ENCODE measurements at places on chromosomes 16 and 17. TPM values are rescaled to one million over a fixed set of nuclear protein-coding genes. Genes with fewer than 3 reads are reported as not detected.

Gene PAGR1
- total RNA-seq = 30.8 TPM

Gene TMED6
- total RNA-seq = 1.2 TPM

Gene TBC1D26
- not detected for total RNA-seq

Gene ZSCAN10
- 0.07 TPM for total RNA-seq

GRCh38 chr16:82178352-82178751, 8.3 kb upstream of the MPHOSPH6 start:
- no peak for DNase-seq
- no peaks in the 10 kb centered on the region for H3K4me1 ChIP-seq
- H3K27ac ChIP-seq = no peak overlapping the region
- H3K27me3 ChIP-seq = peaks cover 60% of the 10 kb centered on the region

DNA sequence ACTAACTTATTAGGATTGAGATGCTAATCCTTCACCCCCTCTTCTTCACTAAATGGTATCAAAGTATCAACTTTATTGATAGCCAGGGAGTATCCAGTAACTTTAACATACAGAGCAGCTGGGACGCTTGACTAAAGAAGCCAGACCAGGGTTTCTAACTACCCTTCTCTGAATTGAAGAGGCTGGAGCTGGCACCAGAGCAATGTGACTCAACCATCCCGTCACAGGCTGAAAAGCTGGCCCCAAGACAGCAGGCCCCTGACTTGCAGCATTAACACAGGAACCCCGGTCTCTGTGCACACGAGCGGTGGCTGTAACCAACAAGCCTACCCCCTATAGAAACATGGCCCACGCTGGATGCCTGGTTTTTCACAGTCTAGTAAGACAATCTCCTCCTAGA, 59.8 kb downstream of the ANKFN1 start:
- no peaks in the 10 kb centered on the region for H3K4me1 ChIP-seq
- no peaks in the 10 kb centered on the region for H3K27me3 ChIP-seq
- no peak for DNase-seq
- no peak overlapping the region for H3K4me3 ChIP-seq
- H3K36me3 ChIP-seq = no peaks in the 10 kb centered on the region
- H3K27ac ChIP-seq = no peak overlapping the region

DNA sequence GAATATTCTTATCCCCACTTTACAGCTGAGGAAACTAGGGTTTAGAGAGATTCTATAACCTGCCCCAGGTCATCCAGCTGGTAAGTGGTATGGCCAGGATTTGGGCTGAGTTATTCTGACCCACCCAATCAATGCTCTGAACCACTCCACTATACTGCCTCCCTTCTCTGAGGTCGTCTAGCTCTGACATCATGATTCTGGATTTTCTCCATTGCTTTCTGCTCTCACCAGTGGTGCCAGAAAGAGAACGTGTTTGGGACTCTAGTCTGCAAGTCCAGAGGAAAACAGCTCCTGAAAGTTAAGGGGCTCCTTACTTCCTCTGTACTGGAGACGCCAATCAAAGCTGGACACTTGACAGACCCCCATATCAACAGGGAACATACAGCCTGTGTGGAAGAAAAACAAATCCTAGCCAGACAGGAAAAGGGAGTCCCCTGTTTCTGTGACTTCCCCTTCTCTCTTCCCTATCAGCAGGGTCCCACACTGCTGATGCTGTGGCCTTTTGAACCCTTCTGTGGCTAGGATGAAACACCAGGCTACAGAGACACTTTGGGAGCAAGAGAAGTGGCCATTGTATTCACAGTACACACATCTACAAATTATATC, 6.0 kb upstream of the EZH1 start:
- H3K27me3 ChIP-seq = peaks cover 55% of the 10 kb centered on the region
- no peak overlapping the region for H3K27ac ChIP-seq
- no peaks in the 10 kb centered on the region for H3K4me1 ChIP-seq
- H3K4me3 ChIP-seq = no peak overlapping the region
- no peak for DNase-seq
- no peaks in the 10 kb centered on the region for H3K36me3 ChIP-seq

- H3K36me3 ChIP-seq = peaks cover 3% of the 10 kb centered on the region
- no peak overlapping the region for H3K4me3 ChIP-seq
- H3K4me1 ChIP-seq = no peaks in the 10 kb centered on the region
- H3K27me3 ChIP-seq = no peaks in the 10 kb centered on the region
- no peak overlapping the region for H3K27ac ChIP-seq
Measured at GRCh38 chr16:4338125-4338582, 13.0 kb downstream of the PAM16 start.

GRCh38 chr17:7714721-7715594, 2.6 kb upstream of the DNAH2 start:
- DNase-seq = no peak
- H3K4me1 ChIP-seq = peaks cover 29% of the 10 kb centered on the region
- H3K36me3 ChIP-seq = no peaks in the 10 kb centered on the region
- no peak overlapping the region for H3K4me3 ChIP-seq

DNA sequence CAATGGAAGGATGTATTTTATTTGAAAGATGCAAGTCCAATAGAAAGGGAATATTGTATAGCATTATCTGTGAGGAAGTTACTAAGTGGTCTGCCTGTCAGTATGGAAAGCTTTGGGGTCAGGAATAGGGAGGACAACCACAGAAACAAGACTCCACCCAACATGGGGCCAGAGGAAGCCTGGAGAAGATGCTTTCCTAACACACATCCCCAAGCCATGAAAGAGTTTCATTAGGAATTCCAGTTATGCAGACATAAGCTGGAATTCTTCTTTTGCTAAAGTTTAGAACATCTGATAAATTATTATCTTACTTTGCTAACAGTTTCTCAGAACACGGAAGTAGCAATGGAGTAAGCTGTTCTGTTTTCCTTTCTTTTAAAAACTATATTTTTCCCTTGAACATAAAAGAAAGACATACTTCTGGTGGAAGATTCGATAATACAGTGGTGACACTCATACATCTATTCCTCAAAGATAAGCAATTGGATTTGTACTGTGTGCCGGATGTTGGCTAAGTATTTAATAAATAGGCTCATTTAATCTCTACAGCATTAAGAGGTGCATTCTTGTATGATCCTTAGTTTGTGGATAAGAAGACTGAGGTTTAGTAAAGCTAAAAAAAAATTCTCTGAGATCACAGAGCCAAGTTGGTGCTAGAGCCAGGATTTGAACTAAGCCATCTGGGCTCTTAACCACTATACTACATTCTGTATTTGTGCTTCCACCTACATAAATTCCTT, 51.0 kb upstream of the GAS7 start:
- DNase-seq = no peak
- no peaks in the 10 kb centered on the region for H3K4me1 ChIP-seq
- H3K27ac ChIP-seq = no peak overlapping the region

GRCh38 chr16:82042846-82043245, 7.8 kb downstream of the HSD17B2 start:
- H3K27me3 ChIP-seq = peaks cover 4% of the 10 kb centered on the region
- no peak overlapping the region for H3K4me3 ChIP-seq
- no peaks in the 10 kb centered on the region for H3K36me3 ChIP-seq
- DNase-seq = no peak

GRCh38 chr16:88993166-88993761, 16.3 kb upstream of the CBFA2T3 start:
- no peaks in the 10 kb centered on the region for H3K4me1 ChIP-seq
- H3K4me3 ChIP-seq = no peak overlapping the region
- H3K27me3 ChIP-seq = peaks cover 3% of the 10 kb centered on the region
- no peak overlapping the region for H3K27ac ChIP-seq

DNA sequence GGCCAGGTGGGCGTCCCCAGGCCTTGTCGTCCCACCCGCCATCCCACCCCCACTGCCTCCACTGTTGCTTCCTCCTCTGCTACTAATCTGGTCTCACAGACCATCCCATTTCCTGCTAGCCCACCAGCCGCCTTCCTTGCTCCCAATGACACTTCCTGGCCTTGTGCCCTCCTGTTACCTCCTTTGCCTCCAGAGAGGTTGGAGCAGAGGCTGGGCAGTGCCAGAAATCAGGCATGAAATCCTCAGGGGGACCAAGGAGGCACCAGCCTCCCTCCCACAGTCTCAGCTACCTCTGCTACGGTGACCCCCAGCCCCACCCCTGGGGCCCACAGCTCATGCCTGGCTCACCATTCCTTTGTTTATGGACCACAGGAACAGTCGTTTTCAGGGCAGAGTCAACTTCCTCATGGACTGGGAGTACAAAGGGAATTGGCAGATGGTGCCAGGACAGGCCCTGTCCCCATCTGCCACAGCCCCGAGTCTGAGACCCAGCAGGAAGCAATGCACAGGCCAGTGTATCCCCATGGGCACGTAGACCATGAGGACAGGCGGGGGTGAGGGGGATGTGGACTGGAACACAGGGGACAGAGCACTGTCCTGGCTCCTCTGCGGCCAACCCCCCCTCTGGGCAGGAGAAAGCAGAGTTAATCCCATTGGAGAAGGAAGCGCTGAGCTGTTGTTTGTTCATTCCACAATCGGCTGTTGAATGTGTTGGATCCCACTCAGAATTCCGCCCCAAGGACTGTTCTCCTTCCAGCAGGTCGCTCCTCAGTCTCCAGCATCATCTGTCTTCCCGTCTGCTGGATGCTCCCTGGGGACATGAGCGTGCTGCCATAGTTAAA, 2.2 kb upstream of the CDH5 start:
- peaks cover 9% of the 10 kb centered on the region for H3K4me1 ChIP-seq
- H3K4me3 ChIP-seq = no peak overlapping the region

DNA sequence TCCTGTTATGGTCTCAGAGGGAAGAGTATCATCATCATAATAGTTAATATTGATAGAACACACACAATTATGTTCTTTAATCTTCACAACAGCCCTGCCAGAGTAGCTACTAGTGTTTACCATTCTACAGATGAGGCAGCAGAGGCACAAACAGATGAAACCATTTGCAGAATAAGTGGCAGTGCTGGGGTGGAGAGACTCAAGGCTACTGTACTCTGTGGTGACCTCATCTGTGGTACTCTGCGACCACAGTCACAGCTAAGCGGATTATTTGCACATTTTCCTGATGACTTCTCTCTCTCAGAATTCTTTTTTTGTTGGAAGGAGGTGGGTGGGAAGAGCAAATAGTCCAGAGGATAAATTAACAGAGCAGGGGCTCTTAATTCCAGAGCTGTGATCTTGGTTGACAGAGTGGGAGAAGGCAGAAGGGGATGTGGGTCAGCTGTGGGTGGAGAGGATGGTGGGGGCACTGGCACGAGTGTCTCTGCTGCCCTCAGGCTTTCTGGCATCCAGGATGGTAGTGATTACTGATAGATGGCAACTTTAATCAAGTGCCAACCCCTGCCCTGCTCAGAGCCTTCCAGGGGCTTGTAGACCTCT, 41.8 kb downstream of the MRM1 start:
- no peak for DNase-seq
- peaks cover 64% of the 10 kb centered on the region for H3K27me3 ChIP-seq
- H3K27ac ChIP-seq = no peak overlapping the region
- no peak overlapping the region for H3K4me3 ChIP-seq
- peaks cover 14% of the 10 kb centered on the region for H3K4me1 ChIP-seq
- no peaks in the 10 kb centered on the region for H3K36me3 ChIP-seq

GRCh38 chr17:18235743-18236256, 10.4 kb downstream of the LLGL1 start:
- H3K27ac ChIP-seq = peak overlapping the region; percentile 1
- no peak for DNase-seq
- H3K36me3 ChIP-seq = peaks cover 2% of the 10 kb centered on the region
- H3K27me3 ChIP-seq = no peaks in the 10 kb centered on the region

DNA sequence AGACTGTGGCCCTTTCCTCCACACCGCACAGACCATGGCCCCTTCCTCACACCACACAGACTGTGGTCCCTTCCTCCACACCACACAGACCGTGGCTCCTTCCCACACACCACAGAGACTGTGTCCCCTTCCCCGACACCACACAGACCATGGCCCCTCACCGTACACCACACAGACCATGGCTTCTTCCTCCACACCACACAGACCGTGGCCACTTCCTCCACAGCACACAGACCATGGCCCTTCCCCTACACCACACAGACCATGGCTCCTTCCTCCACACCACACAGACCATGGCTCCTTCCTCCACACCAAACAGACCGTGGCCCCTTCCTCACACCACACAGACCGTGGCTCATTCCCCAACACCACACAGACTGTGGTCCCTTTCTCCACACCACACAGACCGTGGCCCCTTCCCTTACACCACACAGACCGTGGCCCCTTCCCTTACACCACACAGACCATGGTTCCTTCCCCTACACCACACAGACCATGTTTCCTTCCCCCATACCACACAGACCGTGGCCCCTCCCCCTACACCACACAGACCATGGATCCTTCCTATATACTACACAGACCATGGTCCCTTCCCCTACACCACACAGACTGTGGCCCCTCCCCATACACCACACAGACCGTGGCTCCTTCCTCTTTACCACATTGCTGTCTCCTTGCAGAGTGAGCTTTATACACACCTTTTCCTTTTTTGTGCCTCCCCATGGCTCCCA, 297.5 kb upstream of the FOXF1 start:
- no peak for DNase-seq
- peaks cover 7% of the 10 kb centered on the region for H3K4me1 ChIP-seq
- no peaks in the 10 kb centered on the region for H3K27me3 ChIP-seq
- no peak overlapping the region for H3K4me3 ChIP-seq
- H3K27ac ChIP-seq = no peak overlapping the region
- H3K36me3 ChIP-seq = no peaks in the 10 kb centered on the region

- H3K27ac ChIP-seq = no peak overlapping the region
- H3K36me3 ChIP-seq = peaks cover 34% of the 10 kb centered on the region
- DNase-seq = no peak
- H3K27me3 ChIP-seq = no peaks in the 10 kb centered on the region
- H3K4me3 ChIP-seq = no peak overlapping the region
Measured at GRCh38 chr16:88596483-88596882, 26.3 kb downstream of the ZC3H18 start.

- peak overlapping the region; percentile 88 for H3K27ac ChIP-seq
- peak overlapping the region; percentile 79 for H3K4me3 ChIP-seq
- peaks cover 26% of the 10 kb centered on the region for H3K4me1 ChIP-seq
- peak; percentile 40 for DNase-seq
- H3K27me3 ChIP-seq = no peaks in the 10 kb centered on the region
Measured at GRCh38 chr16:964356-965035, 6.3 kb downstream of the LMF1 start.

- peaks cover 7% of the 10 kb centered on the region for H3K4me1 ChIP-seq
- H3K4me3 ChIP-seq = no peak overlapping the region
- no peak overlapping the region for H3K27ac ChIP-seq
- H3K27me3 ChIP-seq = peaks cover 19% of the 10 kb centered on the region
- H3K36me3 ChIP-seq = no peaks in the 10 kb centered on the region
- DNase-seq = no peak
Measured at GRCh38 chr17:63452046-63452961, 6.2 kb upstream of the CYB561 start.
